ENCODE measurements at places on chromosomes 2 and 18.
A peak's percentile ranks its signal among the peaks of the same experiment; 100 is the strongest.

- DNase-seq, result no peak
Observed at GRCh38 chr2:96083064-96083939, 33.1 kb downstream of the ADRA2B start.

DNA sequence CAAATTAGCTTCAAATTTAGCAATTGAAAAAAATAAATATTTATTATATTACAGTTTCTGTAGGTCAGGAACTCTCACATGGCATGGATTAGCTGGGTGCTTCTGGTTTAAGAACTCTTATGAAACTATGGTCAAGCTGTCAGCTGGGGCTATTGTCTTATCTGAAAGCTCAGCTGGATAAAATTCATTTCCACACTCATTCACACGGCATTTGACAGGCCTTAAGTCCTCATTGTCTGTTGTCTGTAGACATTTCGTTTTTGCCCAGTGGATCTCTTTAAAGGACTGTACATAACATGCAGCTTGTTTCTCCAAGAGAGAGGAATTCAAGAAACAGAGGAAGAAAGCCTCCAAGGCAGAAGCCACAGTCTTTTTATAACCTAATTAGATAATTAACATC lies 1556.8 kb upstream of the SLC39A10 start:
- DNase-seq, result no peak

GRCh38 chr2:135029481-135030134 lies 17.6 kb downstream of the MAP3K19 start:
- DNase-seq, result no peak

DNA sequence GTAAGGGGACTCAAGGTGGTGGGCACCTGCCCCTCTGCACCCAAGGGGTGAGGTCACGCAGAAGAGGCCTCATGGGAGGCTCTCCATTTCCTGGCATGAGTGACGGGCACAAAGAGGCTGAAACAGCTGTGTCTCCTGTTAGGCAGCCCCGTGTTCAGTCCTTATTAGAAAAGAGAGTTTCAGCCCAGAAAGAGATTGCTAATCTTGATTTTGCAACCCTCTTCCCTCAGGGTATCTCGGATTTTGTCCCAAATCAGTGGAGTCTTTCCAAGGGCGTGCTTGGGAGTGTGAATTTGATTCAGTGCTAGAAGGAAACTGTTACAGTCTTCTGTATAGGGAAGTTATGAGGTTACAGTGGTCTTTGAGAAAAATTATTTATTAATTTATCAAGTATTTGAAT lies 10.4 kb downstream of the TNFRSF11A start:
- DNase-seq, result no peak

- DNase-seq, result no peak
Observed at GRCh38 chr2:173649527-173650219, 295.0 kb downstream of the CDCA7 start.

DNA sequence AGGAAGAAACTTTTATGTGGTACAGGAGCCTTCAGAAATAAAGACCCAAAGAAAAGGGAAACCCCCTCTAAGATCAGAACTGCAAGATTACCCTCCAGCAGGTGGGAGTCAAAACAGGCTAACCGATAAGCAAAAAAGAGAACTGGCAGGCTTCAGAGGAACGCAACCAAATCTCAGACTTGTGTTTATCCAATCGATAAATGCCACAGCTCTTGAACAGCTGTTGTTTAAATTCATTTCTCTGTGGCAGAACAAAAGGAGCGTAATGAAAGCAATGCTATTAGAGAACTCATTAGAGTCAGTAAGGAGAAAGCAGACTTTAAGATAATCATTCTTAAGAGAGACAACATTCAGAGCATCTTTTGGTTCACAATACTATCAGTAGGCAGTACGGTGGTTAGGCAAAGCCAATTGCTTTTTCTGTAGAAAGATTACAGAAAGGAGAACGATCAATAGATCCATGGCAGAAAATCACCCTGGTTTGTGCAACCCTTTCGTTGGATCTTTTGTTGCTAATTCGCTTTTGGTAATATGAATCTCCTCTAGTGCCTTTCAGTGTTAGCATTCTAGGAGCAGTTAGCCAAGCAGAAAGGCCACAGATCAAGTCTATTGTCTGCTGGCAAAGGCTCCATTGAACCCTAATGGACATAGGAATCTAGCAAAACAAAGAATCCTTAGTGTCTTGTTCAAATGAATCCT lies 476.4 kb upstream of the CHST9 start:
- no peak for DNase-seq

- DNase-seq, result no peak
Observed at GRCh38 chr18:48454261-48454757, 45.1 kb upstream of the ZBTB7C start.

DNA sequence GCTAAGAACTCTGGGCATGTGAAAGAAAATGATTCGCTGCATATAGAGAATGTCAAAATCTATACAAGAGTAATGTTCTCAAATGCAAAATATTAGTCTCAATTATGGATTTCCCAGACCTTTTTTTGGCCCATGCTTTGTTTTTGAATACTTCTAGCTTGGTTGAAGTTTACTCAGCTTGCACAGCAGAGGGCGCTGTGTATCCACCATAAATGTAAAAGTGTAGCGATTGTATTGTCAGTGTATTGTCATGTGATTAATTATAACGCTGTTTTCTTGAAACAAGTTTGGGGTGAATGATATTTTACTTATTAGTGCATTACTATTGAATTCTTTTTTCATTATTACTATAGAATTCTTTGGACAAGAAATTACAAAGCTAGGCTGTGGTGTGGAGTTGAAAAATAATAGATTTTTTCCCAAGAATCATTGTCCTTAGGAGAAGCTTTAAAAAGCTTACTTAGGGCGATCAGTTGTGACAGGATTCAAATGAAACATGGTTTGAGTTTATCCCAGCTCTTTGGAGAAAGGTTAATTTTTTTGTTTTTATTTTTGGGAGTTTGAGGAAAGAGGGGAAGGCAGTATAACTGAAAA lies 98.3 kb downstream of the PIK3C3 start:
- peak; percentile 72 for DNase-seq

GRCh38 chr2:98637401-98638147 lies 29.2 kb downstream of the UNC50 start:
- no peak for DNase-seq

GRCh38 chr2:212667751-212668316 lies 129.2 kb upstream of the ERBB4 start:
- no peak for DNase-seq

DNA sequence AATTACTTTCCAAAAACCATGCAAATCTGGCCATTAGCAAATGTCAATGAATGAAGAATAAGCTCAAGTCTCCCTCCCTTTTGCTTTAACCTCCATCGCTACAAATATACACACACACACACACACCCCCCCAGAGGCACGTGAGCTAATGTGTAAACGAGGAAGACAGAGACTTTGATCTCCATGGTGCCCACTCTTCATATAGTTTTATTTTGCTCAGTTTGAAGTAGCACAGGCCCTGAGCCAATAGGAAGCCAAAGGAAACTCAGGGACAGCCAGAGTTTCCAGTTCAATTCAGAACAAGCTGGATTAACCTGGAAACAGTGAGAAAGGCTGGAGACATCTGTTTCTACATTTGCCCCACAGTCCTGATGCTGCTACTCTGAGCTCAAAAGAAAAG lies 248.4 kb upstream of the MEIS1 start:
- no peak for DNase-seq

GRCh38 chr2:19104503-19104902 lies 253.9 kb downstream of the OSR1 start:
- no peak for DNase-seq

GRCh38 chr2:228841475-228841874 lies 429.6 kb downstream of the PID1 start:
- no peak for DNase-seq

DNA sequence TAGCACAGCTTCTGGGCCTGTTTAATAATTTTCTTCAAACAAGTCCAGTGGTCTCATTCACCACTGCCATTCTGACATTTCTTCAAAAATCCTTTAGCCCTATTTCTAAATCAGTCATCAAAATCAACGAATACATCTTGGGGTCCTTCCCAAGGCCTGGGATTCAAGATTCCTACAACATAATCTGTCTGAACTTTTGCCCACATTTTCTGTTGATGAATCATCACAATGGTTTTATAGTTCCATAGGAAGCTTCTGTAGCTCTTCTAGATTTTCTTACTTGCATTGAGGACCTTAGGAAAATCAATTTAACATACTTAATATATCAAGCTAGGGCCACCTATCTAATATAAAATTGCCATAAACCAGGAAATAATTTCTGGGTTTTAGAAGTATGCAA lies 811.8 kb upstream of the ACVR2A start:
- DNase-seq, result peak; percentile 31

- peak; percentile 74 for DNase-seq
Observed at GRCh38 chr2:127293748-127294562, at the start of gene ERCC3. ERCC3 (minus strand) TSS chr2:127294144; CDS start chr2:127294081, 63 bp downstream.

- no peak for DNase-seq
Observed at GRCh38 chr18:79634593-79635426, 44.8 kb upstream of the CTDP1 start.

DNA sequence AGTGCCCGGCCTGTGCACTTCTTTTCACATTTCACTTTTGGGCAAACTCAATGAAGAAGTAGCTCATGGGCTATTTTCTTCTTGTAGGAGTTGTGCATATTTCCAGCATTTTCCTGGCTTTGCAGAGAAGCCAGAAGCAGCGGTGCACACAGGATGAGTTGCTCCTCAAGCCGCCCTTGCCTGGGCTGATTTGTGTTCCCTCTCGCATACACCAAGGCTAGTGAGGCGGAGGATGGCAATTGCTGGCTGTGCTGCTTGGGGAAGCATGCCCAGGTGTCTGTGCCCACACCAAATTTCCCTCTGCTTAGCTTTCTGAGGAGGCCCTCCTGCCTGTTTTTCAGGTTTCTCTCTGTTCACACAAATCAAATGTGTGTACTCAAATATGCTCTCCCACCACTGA lies 85.4 kb upstream of the TMEM200C start:
- no peak for DNase-seq

- peak; percentile 3 for DNase-seq
Observed at GRCh38 chr2:53911434-53912189, 51.8 kb upstream of the GPR75 start.

GRCh38 chr2:55887351-55887750 lies 36.2 kb downstream of the EFEMP1 start:
- DNase-seq, result peak; percentile 50

DNA sequence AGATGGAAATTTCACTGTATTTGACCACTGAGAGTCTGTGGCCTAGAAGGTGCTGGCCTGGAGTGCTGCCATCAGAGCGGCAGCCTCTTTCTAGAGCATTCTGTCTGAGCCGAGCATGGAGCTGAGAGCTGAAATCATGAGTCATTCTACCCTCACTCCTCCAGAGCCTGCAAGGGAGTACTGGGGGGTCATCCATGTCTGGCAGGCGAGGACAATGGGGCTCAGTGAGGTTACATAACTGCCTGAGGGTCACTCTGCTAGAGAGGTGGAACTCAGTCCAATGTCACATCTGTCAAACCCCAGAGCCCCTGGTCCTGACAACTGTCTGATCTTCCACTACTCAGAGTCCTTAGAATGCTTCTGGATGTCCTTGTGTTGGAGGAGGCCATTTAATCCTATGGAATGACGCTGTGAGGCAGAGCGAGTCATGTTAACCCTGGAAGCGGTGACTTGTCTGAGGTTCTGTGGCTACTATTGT lies 65.3 kb downstream of the HAUS1 start:
- peak; percentile 84 for DNase-seq

DNA sequence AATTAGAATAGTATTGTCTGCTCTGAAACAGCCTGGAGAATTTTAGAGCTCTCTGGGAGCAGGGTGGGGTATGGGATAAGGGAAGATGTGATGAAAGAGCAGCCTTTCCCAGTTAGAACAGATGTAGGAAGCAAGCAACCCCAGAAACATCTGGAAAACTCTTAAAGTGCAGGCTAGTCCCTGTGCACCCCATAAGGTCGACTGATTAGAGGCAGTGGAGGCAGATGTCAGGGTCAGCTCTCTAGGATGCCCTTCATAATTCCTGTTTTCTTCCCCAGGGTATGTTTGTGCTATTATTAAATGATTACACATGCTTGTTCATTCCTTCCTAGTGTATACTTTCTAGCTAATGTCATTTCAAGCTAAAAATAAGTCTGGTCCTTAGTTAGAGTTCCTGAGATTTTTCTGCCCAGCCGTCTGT lies 41.7 kb downstream of the PTPRM start:
- DNase-seq, result peak; percentile 76

Measured in fibroblast of mammary gland (primary cell).